ENCODE measurements at places on chromosomes 5 and 9.

- DNase-seq = no peak
These were observed 63.5 kb upstream of the CCL21 start for GRCh38 chr9:34773306-34773910.

GRCh38 chr5:83265318-83265717, 188.0 kb downstream of the XRCC4 start:
- no peak for DNase-seq

DNA sequence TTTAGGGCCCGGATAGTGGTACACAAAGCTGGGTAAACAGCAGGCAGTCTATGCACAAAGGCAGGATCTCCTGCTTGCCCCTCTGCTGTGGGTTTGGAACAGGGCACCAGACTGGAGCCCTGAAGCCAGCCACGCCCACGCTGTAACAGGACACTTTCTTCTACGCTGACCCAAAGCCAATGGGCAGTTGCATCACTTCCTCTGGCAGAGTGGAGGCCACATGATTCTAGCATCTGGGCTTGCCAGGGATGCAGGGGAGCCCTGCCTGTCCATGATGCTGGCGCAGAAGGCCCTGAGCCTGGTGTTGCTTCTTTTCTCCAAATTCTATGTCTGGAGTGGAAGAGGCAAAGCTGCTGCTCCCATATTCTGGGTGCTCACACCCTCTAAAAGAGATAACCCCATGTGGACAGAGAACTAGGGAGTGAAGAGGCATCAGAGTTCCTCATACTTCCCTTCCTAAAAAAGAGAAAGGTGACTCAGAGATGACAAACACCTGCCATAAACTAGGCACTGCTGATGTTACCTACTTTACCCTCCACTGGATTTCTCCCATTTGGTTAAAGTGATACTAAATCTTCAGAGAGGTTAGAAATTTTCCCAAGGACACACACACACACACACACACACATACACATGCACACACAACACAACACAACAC, 260.3 kb upstream of the KLF4 start:
- peak; percentile 22 for DNase-seq

DNA sequence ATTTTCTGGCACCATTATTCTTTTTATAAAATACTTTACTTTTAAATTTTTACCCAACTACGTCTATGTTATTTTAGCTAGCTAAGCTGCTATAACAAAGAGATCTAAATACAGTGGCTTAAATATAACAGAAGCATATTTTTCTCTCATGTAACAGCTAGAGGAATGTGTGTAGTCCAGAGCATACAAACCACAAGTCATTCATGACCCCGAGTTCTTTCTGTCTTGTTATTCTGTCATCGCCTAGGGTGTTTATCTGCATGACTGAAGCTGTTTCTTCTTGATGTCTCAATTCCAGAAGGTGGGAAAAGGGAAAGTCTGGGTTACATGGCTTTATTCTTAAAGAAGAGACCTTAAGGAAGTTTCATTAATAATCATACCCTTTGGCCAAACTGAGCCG, 136.9 kb upstream of the RFX3 start:
- DNase-seq = no peak

GRCh38 chr5:91011029-91011428, 372.1 kb downstream of the ARRDC3 start:
- no peak for DNase-seq

- no peak for DNase-seq
These were observed 94.8 kb upstream of the SEMA6A start for GRCh38 chr5:116669261-116670031.

DNA sequence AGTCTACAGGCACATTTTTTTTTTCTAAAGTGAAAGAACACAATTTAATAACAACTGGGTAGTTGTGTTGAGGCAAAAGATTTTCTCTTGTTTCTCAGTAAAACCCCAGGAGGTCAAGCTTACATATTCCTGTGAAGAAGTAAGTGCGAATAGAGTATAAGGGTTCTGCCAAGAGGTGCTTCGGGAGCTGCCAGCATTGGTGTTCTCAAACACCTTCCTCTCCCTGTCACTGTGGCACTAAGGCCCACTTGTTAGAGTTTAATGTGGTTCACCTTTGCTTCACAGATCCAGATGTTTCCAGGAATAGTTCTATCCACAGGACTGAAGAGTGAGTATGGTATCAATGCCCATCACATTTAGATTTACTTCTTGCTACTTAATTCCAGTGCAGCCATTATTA, 91.7 kb upstream of the C6 start:
- DNase-seq = no peak

GRCh38 chr5:30194595-30194994, 998.9 kb upstream of the CDH6 start:
- DNase-seq = no peak

DNA sequence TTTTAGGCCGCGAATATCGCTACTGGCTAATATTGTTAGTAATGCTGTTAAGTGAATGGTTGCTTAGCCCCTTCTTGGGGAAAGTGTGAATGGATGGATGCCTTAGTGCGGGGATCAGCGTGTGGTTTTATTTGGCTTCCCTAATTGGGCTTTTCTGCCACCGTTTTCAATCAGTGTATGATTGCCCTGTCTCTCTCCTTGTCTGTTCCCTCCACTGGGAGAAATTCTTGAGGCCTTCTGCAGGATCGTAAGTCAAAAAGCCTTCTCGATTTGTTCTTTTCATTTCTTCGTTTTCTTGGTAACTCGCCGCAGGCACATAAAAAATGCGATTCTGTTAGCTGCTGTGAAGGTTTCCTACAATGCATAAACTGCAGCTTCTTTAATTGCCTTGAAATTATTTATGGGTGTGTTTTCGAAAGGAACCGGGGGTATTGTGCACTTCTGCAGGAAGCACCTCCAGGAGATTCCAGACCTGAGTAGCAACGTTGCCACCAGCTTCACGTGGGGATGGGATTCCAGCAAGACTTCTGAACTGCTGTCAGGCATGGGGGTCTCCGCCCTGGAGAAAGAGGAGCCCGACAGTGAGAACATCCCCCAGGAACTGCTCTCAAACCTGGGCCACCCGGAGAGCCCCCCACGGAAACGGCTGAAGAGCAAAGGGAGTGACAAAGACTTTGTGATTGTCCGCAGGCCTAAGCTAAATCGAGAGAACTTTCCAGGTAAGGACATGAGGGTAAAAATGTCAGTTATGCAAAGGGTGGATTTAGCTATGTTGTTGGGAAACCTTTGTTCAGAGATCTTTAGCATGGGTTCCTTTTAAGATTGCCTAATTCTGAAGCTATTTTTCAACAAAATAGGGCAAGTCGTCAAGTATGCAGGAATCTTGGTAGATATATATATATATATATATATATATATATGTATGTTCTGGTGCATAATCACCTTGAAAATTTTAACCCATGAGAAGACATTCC, 700 bp downstream of the SKP2 start:
- no peak for DNase-seq

DNA sequence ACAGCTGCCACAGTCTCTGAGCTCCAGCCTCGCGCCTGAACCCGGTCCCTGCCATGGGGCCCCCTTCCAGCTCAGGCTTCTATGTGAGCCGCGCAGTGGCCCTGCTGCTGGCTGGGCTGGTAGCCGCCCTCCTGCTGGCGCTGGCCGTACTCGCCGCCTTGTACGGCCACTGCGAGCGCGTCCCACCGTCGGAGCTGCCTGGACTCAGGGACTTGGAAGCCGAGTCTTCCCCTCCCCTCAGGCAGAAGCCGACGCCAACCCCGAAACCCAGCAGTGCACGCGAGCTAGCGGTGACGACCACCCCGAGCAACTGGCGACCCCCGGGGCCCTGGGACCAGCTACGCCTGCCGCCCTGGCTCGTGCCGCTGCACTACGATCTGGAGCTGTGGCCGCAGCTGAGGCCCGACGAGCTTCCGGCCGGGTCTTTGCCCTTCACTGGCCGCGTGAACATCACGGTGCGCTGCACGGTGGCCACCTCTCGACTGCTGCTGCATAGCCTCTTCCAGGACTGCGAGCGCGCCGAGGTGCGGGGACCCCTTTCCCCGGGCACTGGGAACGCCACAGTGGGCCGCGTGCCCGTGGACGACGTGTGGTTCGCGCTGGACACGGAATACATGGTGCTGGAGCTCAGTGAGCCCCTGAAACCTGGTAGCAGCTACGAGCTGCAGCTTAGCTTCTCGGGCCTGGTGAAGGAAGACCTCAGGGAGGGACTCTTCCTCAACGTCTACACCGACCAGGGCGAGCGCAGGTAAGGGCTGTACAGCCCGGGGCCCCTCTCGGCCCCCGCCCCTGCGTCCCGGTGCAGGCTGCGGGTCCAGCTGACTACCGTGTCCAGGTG, 509 bp downstream of the LVRN start:
- DNase-seq = no peak

DNA sequence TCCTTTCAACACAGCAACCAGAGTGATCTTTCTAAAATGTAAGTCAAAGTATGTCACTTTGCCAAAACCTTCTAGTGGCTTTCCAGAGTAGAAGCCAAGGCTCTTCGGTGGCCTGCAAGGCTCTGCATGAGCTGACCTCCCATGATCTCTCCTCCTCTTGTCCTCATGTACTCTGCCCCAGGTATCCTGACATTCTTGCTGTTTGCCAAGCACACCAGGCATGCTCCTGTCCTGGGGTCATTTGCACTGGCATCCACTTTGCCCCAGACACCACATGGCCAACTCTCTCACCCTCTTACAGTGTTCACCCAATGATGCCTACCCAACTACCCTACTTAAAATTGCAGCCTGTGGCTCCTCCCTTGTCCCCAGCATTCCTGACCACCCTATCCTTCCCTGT, 86.3 kb downstream of the ZNF618 start:
- no peak for DNase-seq

DNA sequence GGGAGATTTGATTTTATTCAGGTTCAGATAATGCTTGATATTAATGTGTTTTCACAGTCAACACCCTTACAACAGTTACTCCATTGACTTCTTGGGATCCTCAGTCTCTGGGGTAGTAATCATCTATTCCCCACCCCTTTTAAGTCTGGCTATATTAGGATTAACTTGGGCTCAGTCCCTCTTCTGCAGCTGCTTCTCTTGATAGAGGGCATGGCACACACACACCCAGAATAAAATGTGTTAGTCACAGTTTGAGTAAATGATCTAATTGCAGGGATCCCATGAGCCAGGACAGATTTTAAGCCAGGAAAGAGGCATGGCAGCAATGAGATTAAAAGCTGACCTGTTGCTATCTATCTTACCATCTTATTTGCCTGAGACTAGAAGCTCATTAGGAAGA, 53.7 kb upstream of the VLDLR start:
- DNase-seq = no peak

- DNase-seq = no peak
These were observed 31.0 kb downstream of the PCDHGC5 start for GRCh38 chr5:141519605-141520565.

Measured in iPS DF 6.9 (cell line).